Effector CD4-positive, alpha-beta T cell (primary cell): ENCODE measurements at places on chromosomes 1 and 21.
A peak's percentile ranks its signal among the peaks of the same experiment; 100 is the strongest.

DNA sequence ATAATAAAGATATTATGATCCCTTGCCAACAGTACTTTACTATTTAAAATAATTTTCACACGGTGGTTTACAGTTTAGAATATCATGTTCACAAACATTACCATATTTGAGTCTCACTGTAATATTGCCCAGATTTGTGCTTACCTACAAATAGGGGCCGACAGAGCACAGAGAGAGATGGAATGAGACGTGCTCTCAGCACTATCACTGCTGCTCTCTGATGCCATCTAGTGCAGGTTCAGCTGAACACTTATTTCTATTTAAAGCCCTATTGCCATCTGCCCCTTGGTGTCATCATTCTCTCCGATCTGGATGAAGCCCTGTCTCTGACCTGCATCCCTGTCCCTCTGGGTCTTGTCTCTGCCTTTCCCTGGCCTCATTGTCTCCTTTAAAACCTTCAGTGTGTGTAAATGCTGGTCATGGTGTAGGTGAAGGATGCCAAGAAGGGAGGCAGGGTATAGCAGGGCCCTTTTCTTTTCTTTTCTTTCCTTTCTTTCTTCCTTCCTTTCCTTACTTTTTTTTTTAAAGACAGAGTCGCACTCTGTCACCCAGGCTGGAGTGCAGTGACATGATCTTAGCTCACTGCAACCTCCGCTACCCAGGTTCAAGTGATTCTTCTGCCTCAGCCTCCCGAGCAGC, 6.9 kb upstream of the GPATCH4 start:
- peak; percentile 58 for DNase-seq

- DNase-seq: no peak
Observed at GRCh38 chr1:951364-951763, 7.7 kb downstream of the NOC2L start.

DNA sequence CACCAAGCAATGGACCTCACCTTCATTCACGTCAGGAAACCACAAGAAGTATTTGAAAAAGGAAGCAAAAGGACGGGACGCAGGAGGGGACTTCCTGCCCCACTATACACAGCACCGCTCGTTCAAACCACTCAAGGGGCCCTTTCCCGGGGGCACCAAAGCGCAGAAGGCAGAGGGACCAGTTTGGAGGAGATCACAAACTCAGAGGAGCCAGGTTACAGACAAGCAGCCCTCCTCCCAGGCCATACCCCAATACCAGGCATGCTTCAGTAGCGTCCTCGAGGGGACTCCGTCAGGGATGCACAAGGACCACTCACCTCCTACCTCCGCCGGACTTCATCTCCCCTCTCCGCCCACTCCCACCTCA, 685 bp downstream of the CRTC2 start:
- DNase-seq: no peak

DNA sequence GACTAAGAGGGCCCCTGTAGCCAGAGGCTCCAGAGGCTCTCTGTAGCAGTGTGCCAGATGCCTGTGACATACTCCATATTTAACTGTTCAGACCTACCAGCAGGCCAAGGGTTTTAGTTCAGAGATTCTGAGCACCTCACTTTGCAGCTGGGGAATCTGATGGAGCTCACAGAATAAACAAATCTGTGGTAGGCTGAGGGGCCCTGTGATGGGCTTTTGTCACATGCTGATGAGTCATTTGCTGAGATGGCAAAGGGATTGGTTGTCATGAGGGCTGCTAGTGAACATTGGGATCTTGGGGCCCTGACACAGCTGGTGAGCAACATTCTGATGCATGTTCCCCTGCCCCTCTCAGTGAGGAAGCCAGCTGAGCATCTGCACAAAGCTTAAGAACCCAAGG, 482.2 kb downstream of the CAMTA1 start:
- no peak for DNase-seq

GRCh38 chr1:97348599-97349265, 572.1 kb downstream of the DPYD start:
- DNase-seq: no peak

GRCh38 chr1:31788825-31789256, 24.7 kb upstream of the ADGRB2 start:
- DNase-seq: peak; percentile 20

- no peak for DNase-seq
Observed at GRCh38 chr21:18164933-18165332, 79.7 kb upstream of the CHODL start.

- no peak for DNase-seq
Observed at GRCh38 chr1:119711804-119712341, at the start of gene PHGDH. TSS of gene PHGDH (plus strand) at chr1:119711934. CDS start at chr1:119712023, 89 bp downstream.

- DNase-seq: no peak
Observed at GRCh38 chr21:16708101-16708835, 804.6 kb upstream of the CXADR start.

DNA sequence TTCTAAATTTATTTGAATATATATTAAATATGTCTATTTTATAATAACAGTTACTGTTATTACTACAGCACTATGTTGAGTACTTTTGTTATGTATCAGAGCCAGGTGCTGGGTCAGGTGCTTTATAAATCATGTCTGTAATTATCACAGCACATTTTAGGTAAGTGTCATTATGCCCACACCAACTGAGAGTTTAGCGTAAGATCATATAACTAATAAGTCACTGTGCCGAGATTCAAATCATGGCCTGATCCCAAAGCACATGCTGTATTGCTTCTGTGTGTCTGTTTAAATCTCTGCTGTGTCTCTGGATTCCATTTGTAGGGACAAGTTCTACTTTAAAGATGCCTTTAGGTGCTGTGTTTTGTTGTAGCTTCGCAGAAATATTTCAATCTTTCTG, 1.9 kb downstream of the GPSM2 start:
- DNase-seq: no peak

GRCh38 chr1:35845766-35846165, 37.2 kb upstream of the AGO1 start:
- no peak for DNase-seq

GRCh38 chr21:45994759-45995685, 13.5 kb downstream of the COL6A1 start:
- no peak for DNase-seq

DNA sequence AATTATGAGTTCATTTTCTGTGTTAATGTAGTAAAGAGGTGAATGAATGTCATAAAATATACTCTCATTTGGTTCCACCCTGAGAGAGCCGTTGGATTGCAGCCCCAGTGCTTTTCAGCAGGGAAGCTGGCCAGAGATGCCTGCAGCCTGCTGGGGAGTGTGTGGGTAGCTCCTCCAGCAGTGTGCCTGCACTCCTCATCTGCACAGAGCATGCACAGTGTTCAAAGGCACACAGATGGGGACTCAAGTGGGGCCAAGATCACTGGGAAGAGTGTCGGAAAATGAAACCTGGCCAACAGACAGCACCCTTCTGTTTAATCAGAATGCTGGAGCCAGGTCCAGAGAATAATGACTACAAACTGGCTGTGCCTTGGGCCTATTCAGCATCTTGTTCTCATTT, 206.8 kb downstream of the ST6GALNAC3 start:
- DNase-seq: no peak

- DNase-seq: no peak
Observed at GRCh38 chr1:40399984-40400704, 26.6 kb downstream of the SMAP2 start.

GRCh38 chr1:63381741-63382140, 14.3 kb downstream of the ALG6 start:
- DNase-seq: no peak

- DNase-seq: no peak
Observed at GRCh38 chr21:42969193-42969600, 5.2 kb upstream of the PKNOX1 start.

- DNase-seq: no peak
Observed at GRCh38 chr1:30198451-30198760, 525.0 kb downstream of the MATN1 start.

DNA sequence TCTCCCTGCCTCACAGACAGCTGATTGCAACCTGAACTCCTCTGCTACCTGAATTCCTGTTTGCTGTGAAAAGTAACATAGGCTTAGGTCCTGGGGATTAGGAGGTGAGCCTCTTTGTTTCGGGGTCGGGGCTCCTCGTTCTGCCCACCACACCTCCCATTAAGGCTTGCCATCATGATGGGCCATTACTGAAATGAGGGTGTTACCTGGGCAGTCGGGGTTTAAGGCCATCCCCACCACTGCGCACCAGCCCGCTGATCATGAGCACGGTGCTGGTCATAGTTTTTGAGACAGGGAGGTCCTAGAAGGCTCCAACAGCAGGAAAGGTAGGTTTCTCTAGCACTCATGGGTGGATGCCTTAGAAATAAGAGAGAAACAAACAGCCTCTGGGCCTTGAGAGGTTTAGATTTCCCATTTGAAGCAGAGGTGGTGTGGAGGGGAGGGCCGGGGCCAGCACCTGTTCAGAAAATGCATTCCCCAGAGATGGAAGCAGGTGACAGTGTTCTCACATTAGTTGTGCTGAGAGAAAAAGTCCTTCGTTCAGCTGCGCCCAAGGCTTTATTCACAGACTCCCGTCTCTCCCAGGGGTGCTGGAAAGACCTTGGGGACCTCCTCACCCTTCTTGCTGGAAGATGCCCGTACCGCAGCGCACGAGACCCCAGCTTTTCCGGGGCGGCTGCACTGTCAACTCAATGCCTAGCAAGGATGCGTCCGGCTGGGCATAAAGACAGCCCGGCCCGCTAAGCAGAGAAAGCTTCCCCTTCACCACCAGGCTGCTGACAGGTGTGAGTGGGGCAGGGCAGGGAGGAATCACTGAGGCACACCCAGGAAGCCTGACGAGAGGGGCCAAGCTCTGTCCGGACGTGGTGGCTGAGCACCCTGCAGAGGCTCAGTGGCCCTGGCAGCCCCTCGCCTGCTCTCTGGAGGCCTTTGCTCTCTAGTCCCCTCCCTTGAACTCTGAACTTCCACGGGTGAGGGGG, 125.5 kb downstream of the PGBD5 start:
- no peak for DNase-seq

DNA sequence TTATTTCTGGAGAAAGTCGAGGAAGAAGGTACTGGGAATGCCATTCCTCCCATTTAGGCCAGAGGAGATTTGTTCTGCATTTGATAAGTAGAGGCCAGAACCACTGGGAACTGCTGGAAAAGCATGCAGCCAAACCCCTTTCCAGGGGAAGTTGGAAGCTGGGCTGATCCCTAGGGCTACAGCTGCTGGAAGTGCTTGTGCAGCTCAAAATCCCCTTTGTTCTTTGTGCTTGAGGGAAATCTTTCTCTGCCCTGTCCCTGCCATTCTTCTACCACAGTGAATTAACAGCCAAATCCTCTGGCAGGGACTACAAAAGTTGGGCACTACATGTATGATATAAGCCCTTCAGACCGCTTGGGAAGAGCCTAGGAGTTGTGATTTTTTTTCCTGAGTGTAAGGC, 734.1 kb downstream of the LRRIQ3 start:
- no peak for DNase-seq

DNA sequence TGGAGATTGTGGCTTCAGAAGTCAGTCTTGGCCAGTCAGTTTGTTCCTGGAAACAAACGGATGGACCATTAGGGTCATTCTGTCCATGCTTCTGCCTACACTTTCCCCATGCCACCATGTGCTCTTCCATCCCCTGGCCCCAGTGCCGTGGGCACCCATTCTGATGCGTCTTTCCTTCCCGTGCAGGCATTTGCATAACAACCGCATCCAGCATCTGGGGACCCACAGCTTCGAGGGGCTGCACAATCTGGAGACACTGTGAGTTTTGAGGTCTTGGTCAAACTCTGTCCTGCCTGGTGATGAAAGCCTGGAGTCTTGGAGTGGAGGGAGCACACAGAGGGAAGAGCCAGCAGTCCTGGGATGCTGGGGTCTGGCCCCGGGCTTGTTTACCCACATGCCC, 61.1 kb downstream of the UBE2T start:
- DNase-seq: no peak

DNA sequence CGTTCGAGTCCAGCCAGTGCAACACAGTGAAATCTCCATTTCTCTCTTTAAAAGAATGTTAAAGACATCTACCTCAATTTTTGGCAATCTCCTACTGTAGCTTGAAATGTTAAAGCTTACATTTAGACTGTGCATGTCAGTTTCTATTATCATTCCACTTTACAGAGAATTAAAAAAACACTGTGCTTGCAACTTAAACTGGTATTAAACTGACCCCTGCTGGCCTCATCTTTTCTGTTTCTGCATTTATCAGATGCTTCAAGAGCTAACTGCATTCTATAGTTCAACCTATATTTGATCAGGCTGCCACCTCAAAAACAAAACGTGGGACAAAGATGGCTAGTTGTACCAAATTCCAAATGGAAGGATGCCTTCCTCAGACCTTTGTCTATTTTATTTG, 226.5 kb downstream of the SMYD3 start:
- DNase-seq: no peak

GRCh38 chr1:168243198-168243597, 17.4 kb downstream of the SFT2D2 start:
- no peak for DNase-seq

DNA sequence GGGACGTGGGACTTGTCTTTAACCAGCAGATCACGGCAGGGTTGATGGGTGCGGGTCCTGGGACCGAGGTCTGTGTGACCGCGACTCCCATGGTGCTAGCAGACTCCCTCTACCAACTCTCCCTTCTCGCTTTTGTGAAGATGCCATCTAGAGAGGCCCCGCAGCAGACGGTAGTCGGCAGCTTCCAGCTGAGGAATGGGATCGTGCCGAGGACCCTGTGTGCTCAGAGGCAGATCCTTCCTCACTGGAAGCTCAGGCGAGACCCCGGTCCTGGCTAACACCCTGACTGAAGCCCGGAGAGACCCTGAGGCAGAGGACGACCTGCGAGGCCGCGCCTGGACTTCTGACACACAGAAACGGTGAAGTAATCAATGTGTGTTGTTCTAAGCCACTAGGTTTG, 12.5 kb upstream of the SPATC1L start:
- DNase-seq: no peak

- no peak for DNase-seq
Observed at GRCh38 chr1:167594822-167595221, 35.2 kb upstream of the RCSD1 start.

- no peak for DNase-seq
Observed at GRCh38 chr1:162716552-162716951, 74.0 kb upstream of the HSD17B7 start.

DNA sequence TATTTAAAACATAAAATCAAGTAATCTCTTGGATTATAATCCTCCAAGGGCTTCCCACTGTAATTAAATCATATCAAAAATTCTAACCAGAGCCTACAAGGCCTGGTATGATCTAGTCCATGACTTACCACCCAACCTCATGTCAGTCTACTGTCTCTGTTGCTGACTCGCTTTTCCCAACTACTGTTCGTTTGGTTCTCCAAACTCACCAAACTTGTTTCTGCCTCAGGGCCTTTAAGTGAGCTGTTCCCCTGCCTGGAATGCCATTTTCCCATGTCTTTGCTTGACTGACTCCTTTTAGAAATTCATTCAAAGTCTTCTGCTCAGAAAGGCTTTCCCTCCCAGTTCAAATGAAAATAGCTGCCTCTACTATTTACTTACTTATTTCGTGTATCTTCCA, 95.9 kb downstream of the ZC3H11B start:
- no peak for DNase-seq

GRCh38 chr1:23838401-23838866, 13.2 kb upstream of the HMGCL start:
- DNase-seq: peak; percentile 62

DNA sequence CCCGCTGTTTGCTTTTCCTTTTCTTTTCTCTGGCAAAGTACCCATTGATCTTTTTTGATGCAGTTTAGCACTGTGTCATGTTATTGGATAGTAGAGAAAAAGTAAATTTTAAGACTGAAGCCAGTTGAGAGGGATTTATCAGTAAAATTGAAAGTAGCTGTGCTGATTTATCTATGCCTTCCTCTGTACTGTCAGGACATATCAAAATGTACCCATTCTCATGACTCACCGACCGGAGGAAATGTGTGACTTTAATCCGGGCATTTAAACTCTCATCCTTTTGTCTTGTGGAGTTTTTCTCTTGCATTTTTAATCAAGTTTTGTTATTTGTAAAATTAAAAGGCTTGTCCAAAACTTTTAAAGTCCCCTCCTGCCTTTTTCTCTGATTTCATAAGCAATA, 276.6 kb upstream of the FMN2 start:
- no peak for DNase-seq
